ENCODE measurements at places on chromosomes 2 and 18. TPM values are rescaled to one million over a fixed set of nuclear protein-coding genes. Genes with fewer than 3 reads are reported as not detected.

Gene FRZB
- 0.15 TPM for total RNA-seq

Gene C1QL2
- total RNA-seq = not detected

Gene DNAH6
- not detected for total RNA-seq

Gene PTPRN
- not detected for total RNA-seq

Gene TMEFF2
- not detected for total RNA-seq

Gene LYPD6B
- total RNA-seq = 10.0 TPM

Gene NEUROD1
- not detected for total RNA-seq

All from PC-9 (cell line).